ENCODE measurements at places on chromosomes 7 and 10.

DNA sequence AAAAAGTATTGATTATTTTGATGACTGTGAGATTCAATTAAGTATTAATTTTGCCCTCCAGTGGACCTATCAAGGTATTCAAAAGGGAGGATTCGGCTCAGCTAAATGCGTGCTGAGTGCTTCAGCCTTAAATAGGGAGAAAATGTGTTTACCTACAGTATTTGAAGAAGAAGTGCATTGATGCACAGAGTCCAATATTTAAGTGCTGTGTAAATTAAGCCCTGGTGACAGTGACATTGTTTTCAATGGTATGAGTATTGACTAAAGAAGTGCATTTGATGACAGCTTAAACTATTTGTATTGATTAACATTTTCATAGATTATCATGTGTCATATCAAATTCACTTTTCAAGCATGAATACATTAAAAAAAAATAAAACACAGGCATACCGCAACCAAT is 106.6 kb downstream of the POU6F2 start:
- DNase-seq, result no peak

DNA sequence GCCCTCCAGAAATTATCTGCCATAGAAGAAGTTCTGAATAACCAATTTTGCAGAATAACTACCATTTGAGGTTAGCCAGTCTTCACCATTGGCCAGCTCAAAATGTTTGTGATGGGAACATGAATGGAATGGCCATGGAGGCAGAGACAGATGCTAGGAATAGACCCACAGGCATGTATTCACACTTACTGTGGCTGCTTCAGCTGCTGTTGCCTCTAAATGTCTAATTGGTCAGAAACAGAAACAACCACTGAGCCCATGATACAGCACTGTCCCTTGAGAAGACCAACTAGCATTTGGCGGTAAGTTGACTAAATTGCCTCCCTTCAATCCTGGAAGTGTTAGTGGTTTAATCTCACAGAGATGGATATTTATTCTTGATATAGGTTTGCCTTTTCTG is 38.6 kb upstream of the TAS2R16 start:
- no peak for DNase-seq

DNA sequence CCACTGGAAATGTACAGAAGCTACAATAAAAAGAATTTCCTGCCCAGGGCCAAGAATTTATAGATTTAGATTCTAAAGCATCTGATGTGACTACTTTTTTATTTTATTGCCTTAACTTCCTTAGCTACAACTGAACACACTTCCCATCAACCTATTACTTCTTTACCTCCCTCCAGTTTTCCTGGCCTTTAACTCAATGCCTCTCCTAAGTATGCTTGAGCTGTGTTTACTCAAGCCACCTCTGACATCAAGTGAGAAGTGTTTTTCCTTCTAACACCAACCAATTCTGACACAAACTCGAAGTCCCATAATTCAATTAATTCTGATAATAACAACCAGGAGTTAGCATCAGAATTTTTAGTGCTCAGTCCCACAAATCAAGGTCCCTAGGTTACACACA is 170.0 kb downstream of the IMMP2L start:
- DNase-seq, result no peak

DNA sequence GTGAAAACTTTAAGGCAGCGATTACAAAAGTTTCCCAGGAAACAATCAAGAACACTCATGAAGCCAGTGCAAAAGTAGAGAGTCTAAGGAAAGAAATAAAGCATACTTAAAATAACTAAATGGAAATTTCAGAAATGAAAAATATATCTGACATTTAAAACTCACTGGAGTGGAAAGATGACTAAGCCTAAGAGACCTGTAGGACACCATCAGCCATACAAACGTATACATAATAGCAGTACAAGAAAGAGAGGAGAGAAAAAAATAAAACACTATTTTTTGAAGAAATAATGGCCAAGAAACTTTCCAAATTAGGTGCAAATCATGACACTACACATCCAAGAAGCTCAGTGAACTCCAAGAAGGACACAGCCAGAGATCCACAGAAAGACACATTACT is 5.4 kb upstream of the AKR1D1 start:
- DNase-seq, result no peak

Data from activated naive CD4-positive, alpha-beta T cell (primary cell).